ENCODE measurements at places on chromosomes 7 and 10.

DNA sequence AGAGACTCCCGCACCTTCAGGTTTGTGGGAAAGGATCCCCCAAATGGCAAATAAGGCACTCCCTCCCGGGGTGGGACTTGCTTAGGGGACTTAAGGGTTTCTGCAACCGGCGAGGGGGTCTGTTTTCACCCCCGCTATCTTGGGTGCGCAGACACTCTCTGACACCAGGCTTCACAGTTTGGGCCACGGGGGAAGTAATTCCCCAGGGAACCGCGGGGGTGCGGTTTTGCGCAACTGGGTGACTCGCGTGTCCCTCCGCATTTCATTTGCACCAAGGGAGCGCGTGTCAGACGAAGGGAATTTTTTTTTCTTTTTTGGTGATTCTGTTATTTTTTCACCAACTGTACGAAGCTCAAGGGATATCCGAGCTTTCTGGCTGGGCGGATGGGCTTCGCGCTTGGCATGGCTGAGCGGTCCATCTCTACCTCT is 1.7 kb downstream of the GRM8 start:
- no peak for DNase-seq

DNA sequence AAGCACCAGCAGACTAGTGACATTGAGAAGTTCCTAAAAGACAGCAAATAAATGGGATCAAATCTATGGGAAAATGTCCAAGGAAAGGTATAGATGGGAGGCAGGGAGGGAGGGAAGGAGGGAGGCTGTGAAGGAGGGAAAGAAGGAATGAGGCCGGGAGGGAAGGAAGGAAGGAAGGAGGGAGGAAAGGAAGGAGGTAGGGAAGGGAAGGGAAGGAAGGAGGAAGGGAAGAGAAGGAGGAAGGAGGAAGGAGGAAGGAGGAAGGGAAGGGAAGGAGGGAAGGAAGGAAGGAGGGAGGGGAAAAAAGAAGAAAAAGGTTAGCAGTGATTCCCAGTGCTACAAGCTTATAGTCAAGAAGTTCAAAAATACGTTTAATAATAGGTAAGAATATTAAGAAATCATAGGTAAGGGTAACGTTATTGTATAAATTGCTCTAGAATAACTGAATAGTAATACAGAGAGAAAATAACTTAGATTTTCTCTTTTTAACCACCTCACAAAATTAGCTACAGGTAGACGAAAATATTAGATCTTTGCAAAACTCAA is 106.9 kb downstream of the LMBR1 start:
- DNase-seq = no peak

GRCh38 chr7:117296066-117296465 is 26.8 kb downstream of the WNT2 start:
- DNase-seq = no peak

- DNase-seq = no peak
Measured at GRCh38 chr7:116679500-116679899, 7.5 kb downstream of the MET start.

DNA sequence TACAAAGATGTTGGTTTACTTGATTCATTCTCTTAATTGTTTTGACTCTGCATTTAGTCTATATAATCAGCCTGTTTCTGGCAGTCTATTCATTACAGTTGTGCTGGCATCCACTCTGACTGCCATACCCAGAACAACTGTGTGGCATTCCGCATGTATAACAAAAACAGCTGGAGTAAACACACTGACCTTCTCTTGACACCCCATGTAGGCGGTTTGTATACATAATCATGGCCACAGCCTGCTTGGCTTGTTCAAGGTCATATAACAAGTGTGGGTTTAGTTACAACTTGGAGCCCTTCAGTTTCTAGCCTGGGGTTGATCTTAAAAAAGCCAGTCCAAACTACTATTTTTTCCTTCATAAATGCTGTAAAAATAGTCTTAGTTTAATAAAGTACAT is 70.9 kb downstream of the MBL2 start:
- DNase-seq = no peak

GRCh38 chr7:112898432-112899290 is 108.5 kb upstream of the TMEM168 start:
- peak; percentile 28 for DNase-seq
